Fibroblast of skin of back (primary cell): ENCODE measurements at places on chromosomes 16 and 17.
A peak's percentile ranks its signal among the peaks of the same experiment; 100 is the strongest.

- no peak for DNase-seq
Observed at GRCh38 chr16:52727849-52728248, 180.9 kb upstream of the TOX3 start.

DNA sequence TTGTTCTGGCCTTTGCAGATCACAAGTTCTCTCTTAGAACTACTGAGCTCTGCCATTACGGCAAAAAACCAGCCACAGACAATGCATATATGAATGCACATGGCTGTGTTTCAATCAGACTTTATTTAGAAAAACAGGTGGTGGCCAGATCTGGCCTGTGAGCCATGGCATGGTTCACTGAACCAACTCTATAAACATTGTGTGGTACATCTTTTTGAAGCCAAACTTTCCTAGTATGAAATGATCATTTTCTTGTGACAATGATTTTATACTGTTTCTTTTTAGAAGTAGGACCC is 65.9 kb upstream of the AMZ2 start:
- no peak for DNase-seq

- no peak for DNase-seq
Observed at GRCh38 chr16:48596326-48596725, 13.7 kb downstream of the N4BP1 start.

GRCh38 chr16:88394426-88394825 is 11.7 kb downstream of the ZNF469 start:
- DNase-seq = no peak

- DNase-seq = peak; percentile 1
Observed at GRCh38 chr16:3223913-3224515, 10.9 kb downstream of the ZNF200 start.
